ENCODE measurements at places on chromosomes 5 and 9.

DNA sequence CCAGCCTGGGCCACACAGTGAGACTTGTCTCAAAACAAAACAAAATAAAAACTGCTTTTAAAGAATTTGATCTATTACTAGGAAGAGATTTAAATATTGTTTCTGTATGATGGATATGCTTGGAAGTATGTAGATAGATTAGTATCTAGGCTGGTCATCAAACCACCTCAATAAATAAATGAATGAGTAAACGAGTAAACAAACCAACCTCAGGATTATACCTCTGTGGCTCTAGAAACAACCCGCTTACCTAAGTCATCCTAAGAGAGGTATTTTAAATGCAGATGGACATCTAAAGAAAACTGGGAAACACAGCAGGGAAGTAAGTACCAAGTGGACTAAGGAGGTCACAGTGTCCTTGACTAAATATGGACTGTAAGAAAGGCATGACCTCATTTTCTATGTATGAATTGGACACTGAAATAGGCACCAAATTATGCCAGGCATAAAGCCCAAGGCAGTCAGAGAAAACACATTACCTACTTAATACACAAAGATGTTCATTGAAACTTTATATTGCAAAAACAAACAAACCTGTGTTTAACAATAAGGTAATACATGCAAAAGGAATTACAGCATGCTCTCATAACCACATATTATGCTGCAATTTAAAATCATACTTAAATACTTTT is 7.3 kb downstream of the ANKH start:
- DNase-seq = no peak

DNA sequence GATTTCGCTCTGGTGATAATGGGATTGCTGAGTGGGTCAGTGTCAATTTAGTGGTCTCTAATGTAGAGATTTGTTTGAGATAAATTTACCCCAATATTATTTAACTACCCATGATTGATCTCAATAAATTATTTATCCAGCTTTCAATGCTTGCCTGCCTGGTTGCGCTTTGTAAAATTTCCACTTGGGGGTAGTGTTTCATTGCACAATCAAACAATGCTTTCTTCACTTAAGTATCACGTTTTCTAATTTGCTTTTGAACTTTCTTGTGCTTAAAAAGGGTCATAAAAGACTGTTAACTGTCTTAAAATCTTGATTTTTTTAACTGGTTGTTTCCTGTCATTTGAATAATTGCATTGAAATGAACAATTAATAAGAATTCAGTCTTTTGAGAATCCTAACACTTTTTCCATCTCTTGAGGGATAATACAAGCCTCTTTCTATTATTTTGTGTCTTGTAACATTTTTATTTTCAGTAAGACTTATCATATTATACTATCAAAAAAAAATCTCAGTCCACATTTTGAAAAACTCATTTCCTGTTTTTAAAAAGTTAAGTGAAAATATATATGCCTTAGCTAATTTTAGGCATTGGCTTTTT is 18.7 kb downstream of the HSD17B4 start:
- DNase-seq = no peak

DNA sequence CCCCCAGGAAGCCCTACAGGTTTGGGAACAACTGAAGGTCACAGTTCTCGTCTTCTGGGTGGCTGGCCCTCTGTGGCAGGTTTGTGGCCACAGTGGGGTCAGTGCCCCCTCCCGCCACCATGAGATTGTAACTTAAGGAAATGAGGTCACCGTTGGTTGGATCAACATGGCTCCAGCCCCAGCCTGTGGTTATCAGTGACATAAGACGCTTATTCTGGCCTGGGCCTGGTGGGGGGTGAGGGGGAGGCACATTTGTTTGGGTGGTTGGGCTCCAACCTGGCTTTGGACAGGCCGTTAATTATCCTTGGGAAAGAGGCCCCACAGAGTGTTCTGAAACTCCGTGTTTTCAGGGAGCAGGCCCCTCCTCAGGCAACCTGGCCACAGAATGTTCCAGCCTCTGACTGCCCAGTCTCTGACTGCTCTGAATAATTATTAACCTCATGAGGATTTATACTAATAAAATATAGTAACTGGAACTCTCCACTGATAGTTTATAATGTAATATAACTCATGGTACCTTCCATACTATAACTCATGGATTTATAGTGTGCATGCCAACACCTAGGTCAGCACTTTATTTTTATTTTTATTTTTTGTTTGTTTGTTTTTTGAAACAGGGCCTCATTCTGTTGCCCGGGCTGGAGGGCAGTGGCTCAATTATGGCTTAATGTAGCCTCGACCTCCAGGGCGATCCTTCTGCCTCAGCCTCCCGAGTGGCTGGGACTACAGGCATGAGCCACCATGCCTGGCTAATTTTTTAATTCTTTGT is 58.0 kb upstream of the RPL26L1 start:
- DNase-seq = no peak

DNA sequence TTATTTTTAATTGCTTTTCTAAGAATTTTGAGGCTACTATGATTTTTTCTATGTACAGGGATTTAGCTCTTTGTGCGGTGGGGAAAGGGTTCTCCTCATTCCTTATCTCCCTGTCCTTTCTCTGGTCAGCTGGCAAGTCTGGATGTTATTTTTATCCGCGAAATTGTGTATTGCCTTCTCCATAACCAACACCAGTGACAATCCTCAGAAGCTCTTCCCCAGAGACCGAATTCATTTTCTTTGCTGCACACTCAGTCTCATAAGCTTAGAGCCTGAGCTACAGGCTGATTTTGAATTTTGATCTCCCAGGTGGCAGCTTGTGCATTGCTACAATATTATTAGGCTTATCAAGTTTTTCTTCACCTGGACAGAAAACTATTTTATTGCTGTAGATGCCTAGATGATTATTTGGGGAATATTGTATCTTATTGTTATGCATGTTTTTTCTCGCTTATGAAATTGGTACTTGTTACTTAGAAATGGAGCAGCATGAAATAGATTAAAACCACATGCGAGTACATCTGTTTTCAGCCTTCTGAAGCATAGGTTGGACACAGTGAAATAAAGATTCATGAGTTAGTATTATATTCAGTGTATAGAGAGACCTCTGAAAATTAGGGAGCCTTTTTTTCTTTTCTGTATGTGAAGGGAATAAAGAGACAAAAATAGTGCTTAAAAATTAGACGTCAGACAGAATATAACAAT is 27.3 kb downstream of the CPEB4 start:
- no peak for DNase-seq

GRCh38 chr9:4690144-4690543 is 10.8 kb downstream of the CDC37L1 start:
- DNase-seq = no peak

GRCh38 chr5:180046656-180047055 is 24.9 kb downstream of the RNF130 start:
- no peak for DNase-seq

- DNase-seq = no peak
Observed at GRCh38 chr5:82309091-82309531, 31.0 kb upstream of the RPS23 start.

DNA sequence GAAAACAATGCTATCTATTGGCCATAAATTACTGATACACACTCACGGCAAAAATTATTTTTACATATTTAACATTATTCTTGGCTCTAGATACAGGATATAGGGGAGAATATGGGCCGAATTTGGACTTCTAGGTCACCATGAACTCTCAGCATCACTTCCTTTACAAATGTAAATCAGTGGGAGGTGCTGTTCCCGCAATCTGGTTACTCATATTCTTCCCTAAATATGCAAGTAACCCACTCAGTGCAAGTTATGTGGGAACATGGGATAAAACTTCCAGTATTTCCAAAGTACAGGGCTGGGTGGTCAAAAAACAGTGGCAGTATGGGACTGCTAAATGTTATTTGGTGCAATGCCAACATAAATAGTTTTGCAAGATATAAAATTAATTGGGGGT is 145.6 kb downstream of the PPP2R2B start:
- DNase-seq = no peak

- no peak for DNase-seq
Observed at GRCh38 chr5:33272288-33272687, 168.5 kb upstream of the TARS1 start.

DNA sequence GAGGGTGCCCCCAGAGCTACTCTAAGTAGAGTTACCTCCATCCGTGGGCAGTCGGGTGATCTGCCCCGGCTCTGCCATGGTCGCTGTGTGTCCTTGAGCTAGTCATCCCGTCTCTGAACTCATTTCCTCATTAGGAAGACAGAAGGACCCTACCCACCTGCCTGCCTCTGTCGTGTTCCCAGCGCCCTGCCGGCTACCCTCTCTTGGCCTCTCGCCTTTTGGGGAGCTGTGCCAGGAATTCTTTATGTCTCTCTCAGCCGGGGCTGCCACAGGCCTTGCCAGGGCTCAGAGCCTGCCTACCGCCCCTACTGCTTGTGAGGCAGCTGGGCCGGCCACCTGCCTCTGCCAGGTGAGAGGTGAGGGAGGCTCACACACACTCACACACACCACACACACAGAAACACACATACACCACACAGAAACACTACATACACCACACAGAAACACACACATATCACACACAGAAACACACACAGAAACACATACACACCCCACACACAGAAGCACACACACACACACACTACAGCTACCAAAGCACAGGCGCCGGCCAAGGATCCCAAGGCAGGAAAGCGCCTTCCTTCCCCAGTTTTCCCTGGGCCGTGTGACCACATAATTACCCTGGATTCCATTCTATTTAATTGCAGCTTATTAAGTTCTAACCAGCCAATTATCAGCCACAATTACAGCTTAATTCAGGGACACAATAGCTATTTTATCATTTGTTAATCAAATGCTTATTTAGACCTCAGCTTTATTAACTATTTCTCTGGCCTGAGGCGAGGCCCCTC is 41.7 kb downstream of the UNC5A start:
- DNase-seq = no peak

DNA sequence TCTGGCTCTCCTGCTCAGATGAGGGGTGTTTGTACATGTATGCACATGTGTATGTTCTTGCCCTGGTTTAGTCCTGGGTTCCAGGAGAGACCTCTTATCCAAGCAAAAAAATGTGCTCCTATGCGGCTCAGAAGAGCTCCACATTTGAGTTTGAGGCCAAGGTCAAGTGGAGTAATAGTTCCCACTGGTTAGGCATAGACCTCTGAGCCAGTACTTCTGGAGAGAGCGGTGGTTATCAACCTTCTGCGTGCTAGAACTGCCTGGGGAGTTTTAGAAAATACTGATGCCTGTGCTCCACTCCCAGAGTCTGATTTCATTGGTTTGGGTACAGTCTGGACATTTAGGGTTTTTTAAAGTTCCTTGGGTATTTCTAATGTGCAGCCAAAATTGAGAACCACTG is 51.5 kb downstream of the LIX1 start:
- no peak for DNase-seq

DNA sequence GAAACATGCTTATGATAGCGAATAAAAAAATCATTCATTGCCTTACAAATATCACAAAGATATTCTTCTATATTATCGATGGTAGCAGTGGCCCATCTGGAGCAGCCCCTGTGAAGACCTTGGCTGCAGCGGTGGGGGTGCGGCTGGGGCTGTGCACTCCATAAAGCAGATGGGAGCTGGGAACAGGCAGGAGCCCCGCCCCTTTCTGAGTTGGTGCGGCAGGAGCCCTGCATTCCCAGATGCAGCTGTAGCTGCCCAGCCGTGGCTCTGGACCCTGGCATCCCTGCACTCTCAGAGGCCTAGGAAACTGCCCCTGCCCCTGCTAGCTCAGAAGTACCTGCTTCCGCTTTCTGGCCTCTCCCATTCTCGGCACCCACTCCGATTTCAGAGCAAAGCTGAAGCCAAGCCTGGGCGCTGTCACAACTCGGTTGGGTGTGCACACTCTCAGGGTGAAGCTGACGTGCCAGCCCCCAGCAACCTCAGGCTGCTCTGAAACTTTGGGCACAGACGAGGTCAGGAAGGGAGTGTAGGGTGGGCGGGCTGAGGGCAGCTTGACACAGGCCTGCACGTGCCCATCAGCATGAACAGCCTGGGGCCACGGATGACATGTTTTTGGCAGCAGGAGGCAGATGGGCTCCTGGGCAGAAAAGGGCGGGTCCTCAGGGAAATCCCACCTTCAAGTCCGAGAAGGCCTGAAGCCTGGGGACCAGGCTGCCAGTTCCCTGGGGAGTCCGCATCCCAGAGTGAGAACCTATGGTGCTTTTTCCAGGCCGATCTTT is 1440.8 kb upstream of the ACO1 start:
- no peak for DNase-seq

GRCh38 chr5:135543485-135544304 is 7.9 kb upstream of the NEUROG1 start:
- no peak for DNase-seq

GRCh38 chr9:134058716-134059115 is 9.1 kb downstream of the BRD3 start:
- no peak for DNase-seq

GRCh38 chr9:120895951-120896350 is 19.0 kb upstream of the PHF19 start:
- no peak for DNase-seq

DNA sequence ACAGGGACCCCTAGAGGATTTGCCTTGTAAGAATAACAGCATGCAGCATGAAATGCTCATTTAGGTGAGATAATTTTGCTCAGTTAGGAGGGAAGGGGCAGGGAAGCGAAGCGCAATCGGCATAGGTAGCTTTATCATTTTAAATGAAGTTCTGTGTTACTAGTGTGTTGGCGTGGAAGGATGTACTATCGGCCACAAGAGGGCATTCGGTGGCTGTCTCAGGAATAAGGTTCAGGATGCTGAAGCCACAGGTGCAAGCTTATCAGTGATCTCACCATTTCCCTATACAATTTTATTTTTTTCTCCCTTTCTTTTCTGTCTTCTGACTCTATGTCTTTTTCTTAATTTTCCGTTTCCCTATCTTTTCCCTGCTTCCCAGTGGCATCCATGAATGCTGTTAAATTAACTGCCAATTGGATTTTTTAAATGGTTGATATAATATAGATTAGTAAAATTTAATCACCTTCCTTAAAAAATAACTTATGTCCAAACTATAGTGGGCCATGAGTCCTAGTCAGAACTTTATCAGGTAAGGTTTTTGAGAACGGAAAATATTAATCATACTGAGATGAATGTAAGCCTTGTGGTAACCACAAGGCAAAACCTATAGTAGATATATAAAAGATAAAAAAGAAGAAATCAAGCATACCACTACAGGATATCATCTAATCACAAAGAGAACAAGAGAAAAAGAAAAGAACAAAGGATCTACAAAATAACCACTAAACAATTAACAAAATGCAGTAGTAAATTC is 1.2 kb upstream of the INSL6 start:
- DNase-seq = no peak

GRCh38 chr5:131530706-131531331 is 104.2 kb downstream of the RAPGEF6 start:
- no peak for DNase-seq

DNA sequence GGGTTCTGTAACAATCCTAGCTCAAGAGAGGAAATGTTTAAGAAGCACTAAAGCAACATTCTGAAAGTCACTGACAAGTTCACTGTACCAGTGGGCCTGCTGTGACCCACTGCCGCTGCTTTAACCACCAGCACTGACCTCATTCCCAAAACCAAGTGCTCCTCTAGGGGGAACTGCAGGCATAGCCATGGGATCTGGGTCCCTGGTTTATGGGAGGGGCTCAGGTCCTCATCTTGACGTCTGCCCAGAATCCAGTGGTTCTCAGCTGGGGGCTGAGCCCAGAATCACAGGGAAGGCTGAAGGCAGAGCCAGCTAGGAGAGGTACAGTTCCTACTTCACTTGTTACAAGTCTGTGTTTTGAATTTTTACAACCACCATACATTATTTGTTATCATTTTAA is 36.1 kb upstream of the SLC2A8 start:
- no peak for DNase-seq

GRCh38 chr5:160009591-160009989 is 651 bp downstream of the TTC1 start:
- DNase-seq = no peak

- DNase-seq = no peak
Observed at GRCh38 chr9:117860849-117861248, 156.6 kb downstream of the TLR4 start.

GRCh38 chr5:90141984-90142383 is 267.6 kb downstream of the CETN3 start:
- DNase-seq = no peak

Data from omental fat pad (tissue), 4 donors.